NCI-H460 (cell line): ENCODE measurements at places on chromosomes 4 and X. TPM values are rescaled to one million over a fixed set of nuclear protein-coding genes. Genes with fewer than 3 reads are reported as not detected.

Gene CXCL11
- not detected in 2 replicates for total RNA-seq

Gene KLKB1
- total RNA-seq: 0.15 TPM in 1 of 2 replicates, not detected in the other

Gene MAB21L2
- not detected in 2 replicates for total RNA-seq

Gene GUCY1B1
- 0.58 and 1.1 TPM in 2 replicates for total RNA-seq

Gene GASK1B
- 63.1 and 83.1 TPM in 2 replicates for total RNA-seq

Gene RAB41
- total RNA-seq: not detected in 2 replicates

Gene LNX1
- 0.09 TPM in 1 of 2 replicates, not detected in the other for total RNA-seq

- no peak for DNase-seq
Observed at GRCh38 chr4:25290490-25291067, 22.0 kb upstream of the ZCCHC4 start.

- no peak for DNase-seq
Observed at GRCh38 chr4:161364681-161365080, 799.1 kb downstream of the FSTL5 start.

DNA sequence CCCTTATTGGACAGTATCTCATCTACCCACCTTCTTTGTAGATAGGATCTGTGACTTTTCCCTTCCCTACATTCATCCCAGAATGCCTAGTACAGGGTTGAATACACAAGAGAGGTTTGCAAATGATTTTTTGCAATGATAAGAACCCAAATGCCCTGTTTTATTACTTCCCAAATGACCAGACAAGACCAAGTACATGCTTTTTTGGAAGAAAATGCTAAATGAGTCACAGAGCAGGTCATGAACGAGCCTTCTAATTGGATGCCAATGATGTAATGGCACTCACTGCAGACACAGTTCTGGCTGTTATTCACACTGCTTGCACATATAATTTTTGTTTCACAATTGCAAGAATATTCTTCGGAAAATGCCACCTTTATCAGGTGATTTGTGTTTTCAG is 17.8 kb upstream of the GABRQ start:
- no peak for DNase-seq

DNA sequence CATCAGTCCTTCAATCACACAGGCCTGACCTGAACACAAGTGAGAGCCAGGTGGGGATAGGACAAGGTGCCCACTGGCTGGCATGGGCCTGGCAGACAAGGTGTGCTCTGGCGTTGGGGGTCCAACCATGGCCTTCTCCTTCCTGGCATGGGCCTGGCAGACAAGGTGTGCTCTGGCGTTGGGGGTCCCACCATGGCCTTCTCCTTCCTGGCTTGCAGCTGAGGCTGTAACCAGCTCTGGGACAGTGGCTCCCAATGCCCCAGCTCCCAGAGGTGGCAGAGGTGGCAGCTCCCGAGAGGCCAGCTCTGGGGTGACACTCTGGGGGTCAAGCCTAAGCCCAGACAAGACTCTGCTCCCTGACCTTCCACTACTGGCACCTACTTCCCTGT is 62.6 kb downstream of the JAKMIP1 start:
- no peak for DNase-seq

GRCh38 chr4:43776371-43776770 is 672.2 kb downstream of the KCTD8 start:
- DNase-seq: no peak

DNA sequence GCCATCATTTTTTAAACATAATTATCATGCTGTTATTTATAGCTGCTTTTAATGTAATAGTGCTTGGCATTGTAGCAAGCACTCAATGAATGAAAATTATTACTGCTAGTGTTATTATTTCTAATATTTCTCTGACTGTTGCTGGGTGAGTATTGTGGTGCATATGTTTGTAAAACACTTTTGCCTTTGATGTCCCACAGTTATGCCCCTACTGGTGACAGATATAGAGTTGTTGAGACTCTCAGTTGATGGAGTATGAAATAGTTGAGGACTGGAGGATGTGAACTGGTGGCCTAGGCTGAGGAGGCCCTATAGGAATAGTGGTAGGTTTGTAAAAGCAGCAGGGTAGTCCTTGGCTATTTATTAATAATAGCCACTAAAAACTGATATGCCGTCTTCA is 9.6 kb downstream of the INTS6L start:
- DNase-seq: no peak

- no peak for DNase-seq
Observed at GRCh38 chr4:152460488-152460887, 75.4 kb downstream of the FBXW7 start.

DNA sequence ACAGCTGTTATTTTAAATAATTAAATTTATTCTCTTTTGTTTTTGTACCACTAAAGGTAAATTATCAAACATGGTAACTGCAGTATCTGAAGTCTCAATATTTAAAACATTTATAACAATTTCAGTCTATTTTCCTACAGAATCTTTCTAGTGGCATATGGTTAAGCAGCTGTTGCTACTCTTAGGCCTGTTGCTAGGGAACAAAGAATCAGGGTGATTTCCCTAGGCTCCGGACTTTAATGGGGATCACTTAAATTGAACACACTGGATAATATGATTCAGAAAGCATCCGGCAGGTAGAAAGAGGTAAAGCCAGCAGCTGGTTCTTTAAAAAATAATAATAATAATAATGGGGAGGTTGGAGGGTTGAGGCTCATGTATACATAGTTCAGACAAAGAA is 17.6 kb downstream of the FBXO8 start:
- DNase-seq: no peak

DNA sequence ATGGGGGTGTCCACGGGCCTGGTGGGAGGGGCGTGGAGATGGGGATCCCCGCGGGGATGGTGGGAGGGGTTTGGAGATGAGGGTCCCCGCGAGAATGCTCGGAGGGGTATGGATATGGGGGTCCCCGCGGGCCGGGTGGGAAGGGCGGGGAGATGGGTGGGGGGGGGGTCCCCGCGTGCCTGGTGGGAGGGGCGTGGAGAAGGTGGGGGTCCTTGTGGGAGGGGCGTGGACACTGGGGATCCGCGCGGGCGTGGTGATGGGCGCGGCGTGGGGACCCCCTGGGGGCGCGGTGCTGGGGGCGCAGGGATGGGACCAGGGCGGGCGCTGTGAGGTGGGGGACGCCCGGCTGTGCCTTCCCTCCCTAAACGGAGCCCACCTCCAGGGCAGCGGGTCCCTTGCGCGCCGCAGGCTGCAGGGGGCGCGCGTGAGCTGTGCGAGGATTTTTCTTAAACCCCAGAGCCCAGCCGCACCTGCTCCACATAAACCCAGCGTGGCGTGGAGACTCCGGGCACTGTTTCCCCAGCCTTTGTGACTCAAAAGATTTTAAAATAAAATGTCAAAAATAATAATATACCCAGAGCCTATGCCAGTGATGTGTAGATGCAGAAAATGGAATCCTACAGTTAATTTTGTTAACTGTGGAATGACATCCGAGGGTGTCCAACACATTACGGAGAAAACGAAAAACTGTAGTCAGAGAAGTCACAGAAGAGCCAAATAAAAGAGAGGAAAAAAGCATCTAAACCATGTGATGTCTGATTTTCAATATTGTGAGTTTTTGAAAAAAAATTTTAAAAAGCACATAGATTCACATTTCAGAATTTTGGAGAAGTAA is 1.5 kb upstream of the ASMTL start:
- DNase-seq: peak; percentile 84

DNA sequence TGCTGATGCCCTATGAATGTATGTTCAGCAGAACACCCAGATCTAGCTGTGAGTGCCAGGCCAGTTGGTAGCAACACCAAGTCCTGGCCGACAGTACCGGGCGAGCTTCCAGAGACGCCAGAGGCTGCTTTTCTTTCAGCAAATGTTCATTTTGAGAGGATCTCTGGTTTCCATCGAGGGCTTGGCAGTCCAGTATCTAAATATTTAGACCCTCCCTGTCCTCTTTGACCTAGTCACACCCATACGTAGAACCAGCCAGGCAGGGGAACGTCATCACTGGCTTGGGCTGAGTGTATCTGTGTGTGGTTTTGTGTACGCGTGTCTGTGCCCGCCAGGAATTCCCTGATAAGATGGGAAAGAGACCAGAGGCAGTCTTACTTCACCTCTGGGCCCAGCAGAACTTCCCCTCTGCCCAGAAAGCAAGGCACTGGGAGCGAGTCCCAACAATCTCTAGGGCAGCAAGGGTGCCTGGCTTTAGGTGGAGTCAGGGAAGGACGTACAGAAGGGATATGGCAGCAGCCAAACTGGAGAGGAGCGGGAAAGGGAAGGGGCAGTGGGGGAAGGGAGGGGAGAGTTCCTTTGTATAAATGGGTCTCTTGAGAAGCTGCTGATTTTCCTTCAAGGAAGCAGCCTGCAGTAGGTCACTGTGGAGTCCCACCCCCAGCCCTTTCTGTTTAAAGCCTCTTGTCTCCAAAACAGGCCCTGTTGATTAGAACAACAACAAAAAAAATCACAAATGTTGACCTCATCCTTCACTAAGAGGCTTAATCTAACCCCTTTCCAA is 15.0 kb upstream of the ELF4 start:
- no peak for DNase-seq

DNA sequence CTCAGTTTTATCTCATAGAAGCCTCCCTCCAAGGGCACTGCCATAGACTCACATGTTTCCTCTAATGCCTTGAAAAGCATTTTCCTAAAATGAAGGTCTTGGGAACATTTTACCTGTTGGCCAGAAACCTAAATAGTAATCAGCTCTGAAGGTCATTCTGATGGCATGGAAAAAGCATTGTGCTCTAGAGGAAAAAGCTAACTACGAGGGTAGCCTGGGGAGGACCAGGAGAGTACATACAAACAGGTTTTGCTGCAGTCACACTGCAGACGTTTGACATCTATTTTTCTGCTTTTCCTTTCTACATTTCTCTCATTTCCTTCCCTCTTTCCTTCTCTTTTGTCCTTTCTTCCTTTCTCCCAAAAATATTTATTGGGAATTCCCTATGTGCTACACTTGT is 103.3 kb upstream of the SORBS2 start:
- DNase-seq: no peak

GRCh38 chr4:182155806-182156205 is 87.4 kb upstream of the TENM3 start:
- no peak for DNase-seq

DNA sequence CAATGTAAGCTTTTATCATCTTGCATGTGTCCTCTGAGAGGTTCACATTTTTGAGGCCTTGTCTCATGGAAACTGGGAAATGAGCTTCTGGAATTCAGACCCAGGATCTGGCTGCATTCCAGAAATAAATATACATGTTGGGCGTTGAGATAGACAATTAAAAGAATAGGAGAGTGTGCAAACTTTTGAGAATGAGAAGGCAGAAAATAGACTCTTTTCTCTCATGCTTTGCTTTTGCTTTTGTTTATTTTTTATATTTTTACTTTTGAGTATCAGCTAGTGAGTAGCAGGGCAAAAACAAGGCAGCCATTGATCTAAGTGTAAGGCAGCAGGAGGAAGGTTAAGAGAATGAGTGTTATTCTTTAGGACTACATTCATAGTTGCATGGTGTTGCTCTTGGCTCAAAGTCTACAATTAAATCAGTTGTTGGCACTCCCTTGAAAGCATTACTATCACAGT is 12.4 kb downstream of the SHROOM3 start:
- peak; percentile 30 for DNase-seq

DNA sequence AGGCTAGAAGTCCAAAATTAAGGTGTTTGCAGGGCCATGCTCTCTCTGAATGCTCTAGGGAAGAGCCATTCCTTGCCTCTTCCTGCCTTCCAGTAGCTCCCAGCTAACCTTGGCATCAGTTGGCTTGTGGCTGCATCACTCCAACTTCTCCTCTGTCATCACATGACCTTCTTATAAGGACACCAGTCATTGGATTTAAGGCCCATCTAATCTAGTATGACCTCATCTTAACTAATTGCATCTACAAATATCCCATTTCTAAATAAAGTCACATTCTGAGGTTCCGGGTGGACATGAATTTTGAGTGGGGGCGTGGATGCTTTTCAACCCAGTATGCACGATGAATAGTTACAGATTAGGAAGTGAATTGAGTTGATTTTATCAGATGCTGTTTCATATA is 89.7 kb downstream of the DOCK11 start:
- DNase-seq: no peak

DNA sequence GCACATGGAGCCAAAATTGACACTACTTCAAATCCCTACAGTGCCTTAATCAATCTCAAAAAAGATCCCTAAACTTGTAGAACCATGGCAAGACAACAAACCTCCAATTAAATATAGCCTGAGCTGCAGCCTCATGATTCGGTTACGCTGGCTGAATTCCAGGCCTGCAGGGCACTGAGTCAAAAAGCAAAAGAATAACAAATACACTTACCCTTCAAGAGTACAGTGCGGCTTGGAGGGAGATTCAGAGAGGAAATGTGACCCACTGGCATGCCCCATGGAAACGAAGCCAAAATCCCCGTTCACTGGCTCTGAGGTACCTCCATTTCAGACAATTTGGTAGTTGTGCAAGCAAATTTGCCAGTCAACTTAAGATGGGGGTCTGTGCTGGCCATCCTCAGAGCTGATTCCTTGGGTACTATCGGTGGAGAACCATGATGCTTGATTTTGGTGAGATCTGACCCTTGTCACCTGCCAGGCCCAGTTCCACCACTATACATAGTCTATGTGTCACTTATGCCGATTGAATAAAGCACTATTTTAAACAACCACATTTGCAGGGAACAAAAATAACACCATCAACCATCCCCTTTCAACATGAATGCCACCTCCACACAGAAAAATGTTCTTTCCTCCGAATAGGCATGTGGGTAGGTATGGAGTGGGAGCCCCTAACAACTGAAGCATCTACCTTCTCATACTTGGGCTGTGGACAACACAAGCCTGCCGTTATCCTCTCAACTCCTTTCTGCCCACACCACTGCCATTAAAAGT is 2.1 kb downstream of the C4orf54 start:
- peak; percentile 20 for DNase-seq

GRCh38 chr4:179331362-179331761 is 1889.1 kb upstream of the AGA start:
- DNase-seq: no peak

- DNase-seq: no peak
Observed at GRCh38 chrX:70044541-70045245, 5.0 kb downstream of the AWAT2 start.

- DNase-seq: no peak
Observed at GRCh38 chr4:119825696-119826095, 197.1 kb upstream of the PDE5A start.

DNA sequence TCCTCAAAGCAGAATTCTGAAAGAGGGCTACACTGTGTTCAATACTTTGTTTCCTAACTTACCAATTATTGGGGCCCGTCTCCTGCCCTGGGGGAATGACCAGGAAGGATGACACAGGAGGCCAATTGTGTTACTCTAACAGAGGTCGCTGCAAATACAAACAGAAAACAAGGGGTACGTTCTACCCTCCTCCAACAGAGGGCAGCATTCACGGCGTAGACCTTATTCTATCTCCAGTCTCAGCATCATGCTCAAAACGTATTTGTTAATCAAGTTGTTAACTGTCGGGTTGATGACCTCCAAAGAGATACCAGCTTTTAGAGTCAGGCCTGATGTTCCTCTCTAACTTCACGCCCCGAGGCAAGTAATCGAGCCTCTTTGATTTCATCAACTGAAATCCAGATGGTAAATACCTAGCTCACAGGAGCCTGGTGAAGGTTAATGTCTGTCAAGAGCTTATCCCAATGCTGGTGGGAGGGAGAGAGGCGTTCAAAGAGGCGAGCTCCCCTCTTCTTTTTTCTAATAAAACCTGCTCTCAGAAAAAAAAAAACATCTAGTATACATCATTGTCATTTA is 181.0 kb upstream of the KCNIP4 start:
- peak; percentile 29 for DNase-seq
